Upper lobe of left lung (tissue), 6 donors: ENCODE measurements at places on chromosomes 11 and 22. TPM values are rescaled to one million over a fixed set of nuclear protein-coding genes. Genes with fewer than 3 reads are reported as not detected.
A peak's percentile ranks its signal among the peaks of the same experiment; 100 is the strongest.

- no peak overlapping the region for H3K27ac ChIP-seq
- no peak overlapping the region for H3K4me3 ChIP-seq
- H3K27me3 ChIP-seq = no peaks in the 10 kb centered on the region
- no peak for DNase-seq
- no peaks in the 10 kb centered on the region for H3K36me3 ChIP-seq
These were observed 15.9 kb upstream of the MUC6 start for GRCh38 chr11:1052133-1053011.

GRCh38 chr11:126345283-126345682, 10.2 kb upstream of the ST3GAL4 start:
- H3K27me3 ChIP-seq = no peaks in the 10 kb centered on the region
- H3K36me3 ChIP-seq = peaks cover 56% of the 10 kb centered on the region
- peaks cover 8% of the 10 kb centered on the region for H3K4me1 ChIP-seq
- peak overlapping the region; percentile 82 for H3K27ac ChIP-seq
- no peak for DNase-seq

DNA sequence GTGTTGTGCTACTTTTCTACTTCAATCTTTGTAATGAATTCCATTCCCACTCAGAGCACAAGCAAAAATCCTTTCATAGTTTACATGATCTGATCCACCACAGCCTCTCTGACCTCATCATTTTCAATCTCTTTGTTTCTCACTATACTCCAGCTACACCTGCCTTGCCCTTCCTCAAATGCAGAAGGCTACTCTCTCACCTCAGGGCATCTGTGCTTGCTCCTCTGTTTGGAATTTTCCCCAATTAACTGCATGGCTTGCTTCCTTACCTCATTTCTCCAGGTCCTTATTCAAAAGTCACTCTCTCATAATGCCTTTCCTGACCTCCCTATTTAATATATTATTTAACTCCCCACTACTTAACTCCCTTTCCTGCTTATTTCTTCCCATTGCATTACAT, 100.6 kb upstream of the OLFML1 start:
- H3K27ac ChIP-seq = no peak overlapping the region
- no peak for DNase-seq
- H3K27me3 ChIP-seq = no peaks in the 10 kb centered on the region
- H3K4me3 ChIP-seq = no peak overlapping the region
- no peaks in the 10 kb centered on the region for H3K36me3 ChIP-seq
- no peaks in the 10 kb centered on the region for H3K4me1 ChIP-seq

GRCh38 chr22:44269117-44269498, 43.6 kb downstream of the SHISAL1 start:
- no peak for DNase-seq
- H3K27me3 ChIP-seq = no peaks in the 10 kb centered on the region
- no peak overlapping the region for H3K4me3 ChIP-seq
- no peaks in the 10 kb centered on the region for H3K4me1 ChIP-seq
- H3K27ac ChIP-seq = no peak overlapping the region

DNA sequence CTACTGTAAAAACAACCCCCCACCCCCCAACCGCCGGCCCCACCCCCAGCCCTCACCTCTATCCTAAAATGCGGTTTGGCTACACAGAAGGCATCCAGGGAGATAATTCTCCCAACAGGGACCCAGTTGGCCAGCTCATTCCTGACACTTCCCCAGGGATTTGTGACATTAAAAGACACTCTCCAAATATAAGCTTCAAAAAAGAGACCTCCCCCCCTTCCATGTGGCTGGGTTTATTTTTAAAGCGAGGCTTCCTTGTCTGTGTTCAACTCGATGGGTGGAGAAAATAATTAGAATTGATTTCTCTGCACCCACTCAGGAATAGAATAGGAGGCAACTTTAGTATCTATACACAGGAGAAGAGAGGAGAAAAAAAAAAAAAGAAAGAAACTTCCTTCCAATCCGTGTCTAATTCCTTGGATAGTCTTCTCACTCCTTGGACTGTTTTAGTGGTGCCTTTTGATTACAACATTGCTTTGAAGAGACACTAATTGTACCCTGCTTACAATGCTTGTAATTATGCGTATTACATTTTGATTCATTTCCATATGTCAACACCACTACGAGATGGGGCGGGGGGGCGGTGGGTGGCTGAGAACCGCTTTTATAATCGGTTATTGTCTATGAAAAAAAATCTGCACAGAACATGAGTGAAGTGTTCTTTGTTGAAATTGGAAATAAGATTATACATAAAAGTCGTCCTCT, 500.4 kb downstream of the MIAT start:
- no peaks in the 10 kb centered on the region for H3K27me3 ChIP-seq
- H3K4me3 ChIP-seq = no peak overlapping the region
- no peaks in the 10 kb centered on the region for H3K36me3 ChIP-seq
- DNase-seq = no peak
- no peaks in the 10 kb centered on the region for H3K4me1 ChIP-seq

DNA sequence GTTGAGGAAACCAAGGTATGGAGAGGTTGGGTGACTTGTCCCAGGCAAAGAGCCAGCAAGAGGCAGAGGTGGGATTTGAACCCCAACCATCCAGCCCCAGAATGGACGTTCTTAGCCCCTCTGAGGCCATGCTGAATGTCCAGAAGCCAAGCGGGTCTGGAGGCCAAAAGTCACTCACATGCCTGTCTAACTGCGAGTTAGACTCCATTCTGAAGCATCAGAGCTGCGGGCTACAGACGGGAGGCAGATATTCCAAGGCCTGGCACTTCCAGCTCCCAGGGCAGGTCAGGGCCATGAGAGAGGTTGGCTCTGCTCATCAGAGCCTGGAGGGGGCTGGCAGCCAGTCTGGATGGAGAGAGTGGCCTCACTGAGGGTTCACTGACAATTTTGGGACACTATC, 616.5 kb downstream of the BRD1 start:
- H3K36me3 ChIP-seq = no peaks in the 10 kb centered on the region
- H3K4me1 ChIP-seq = no peaks in the 10 kb centered on the region
- H3K4me3 ChIP-seq = no peak overlapping the region
- peak; percentile 7 for DNase-seq

DNA sequence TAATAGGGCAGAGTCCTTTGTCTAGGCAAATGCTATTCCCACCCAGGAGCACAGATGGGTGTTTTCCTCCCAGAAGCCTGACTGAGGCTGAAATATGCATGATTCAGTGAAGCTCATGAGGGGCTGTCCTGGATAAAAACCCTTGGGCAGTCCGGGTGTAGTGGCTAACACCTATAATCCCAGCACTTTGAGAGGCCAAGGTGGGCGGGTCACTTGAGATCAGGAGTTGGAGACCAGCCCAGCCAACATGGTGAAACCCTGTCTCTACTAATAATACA, 48.6 kb upstream of the LMO2 start:
- H3K36me3 ChIP-seq = no peaks in the 10 kb centered on the region
- H3K27me3 ChIP-seq = no peaks in the 10 kb centered on the region
- H3K27ac ChIP-seq = no peak overlapping the region
- H3K4me3 ChIP-seq = no peak overlapping the region
- DNase-seq = no peak

Gene OR8D4
- not detected for total RNA-seq
